ENCODE measurements at places on chromosomes 12 and 14. TPM values are rescaled to one million over a fixed set of nuclear protein-coding genes. Genes with fewer than 3 reads are reported as not detected.

The CD163 gene
- total RNA-seq = not detected

The KRT6C gene
- total RNA-seq = not detected

The ADAMTS20 gene
- not detected for total RNA-seq

The SLC6A12 gene
- total RNA-seq = not detected

The NAP1L1 gene
- total RNA-seq = 372 TPM

The GPR132 gene
- 1.4 TPM for total RNA-seq

The EMP1 gene
- 472 TPM for total RNA-seq

The NKX2-1 gene
- total RNA-seq = not detected

The SLC35E3 gene
- total RNA-seq = 1.8 TPM

The CPNE6 gene
- total RNA-seq = not detected

The CLEC6A gene
- total RNA-seq = not detected

The SRRM4 gene
- under 0.01 TPM for total RNA-seq

The DNAL1 gene
- total RNA-seq = 1.3 TPM

The GYS2 gene
- total RNA-seq = not detected

The ZDHHC22 gene
- total RNA-seq = not detected

The MGAT2 gene
- 43.2 TPM for total RNA-seq

The PLXNC1 gene
- 9.8 TPM for total RNA-seq

The SMARCD1 gene
- 26.1 TPM for total RNA-seq

The PIGH gene
- 12.2 TPM for total RNA-seq

The OR4K15 gene
- total RNA-seq = not detected

The FBXW8 gene
- 20.9 TPM for total RNA-seq

The USP44 gene
- 0.09 TPM for total RNA-seq

The HVCN1 gene
- 1.3 TPM for total RNA-seq

The ASIC1 gene
- 13.2 TPM for total RNA-seq

The SLC39A2 gene
- not detected for total RNA-seq

The SERPINA5 gene
- total RNA-seq = not detected

The TBC1D30 gene
- 0.09 TPM for total RNA-seq

The LRRC43 gene
- total RNA-seq = 0.43 TPM

The TAS2R7 gene
- total RNA-seq = not detected

The VDR gene
- 9.1 TPM for total RNA-seq

The IFI27 gene
- 7.4 TPM for total RNA-seq

The DNAJC22 gene
- total RNA-seq = 4.3 TPM

The ZNF385A gene
- 1.9 TPM for total RNA-seq

The PCED1B gene
- 0.12 TPM for total RNA-seq

The ADGRD1 gene
- total RNA-seq = 22.0 TPM

The OR11G2 gene
- not detected for total RNA-seq

The EIF2S3B gene
- 0.35 TPM for total RNA-seq

The RD3L gene
- total RNA-seq = not detected

The DGLUCY gene
- 20.9 TPM for total RNA-seq

The ARL6IP4 gene
- 201 TPM for total RNA-seq

Measured in pericardium fibroblast (primary cell).